ENCODE measurements at places on chromosomes 4 and X.

DNA sequence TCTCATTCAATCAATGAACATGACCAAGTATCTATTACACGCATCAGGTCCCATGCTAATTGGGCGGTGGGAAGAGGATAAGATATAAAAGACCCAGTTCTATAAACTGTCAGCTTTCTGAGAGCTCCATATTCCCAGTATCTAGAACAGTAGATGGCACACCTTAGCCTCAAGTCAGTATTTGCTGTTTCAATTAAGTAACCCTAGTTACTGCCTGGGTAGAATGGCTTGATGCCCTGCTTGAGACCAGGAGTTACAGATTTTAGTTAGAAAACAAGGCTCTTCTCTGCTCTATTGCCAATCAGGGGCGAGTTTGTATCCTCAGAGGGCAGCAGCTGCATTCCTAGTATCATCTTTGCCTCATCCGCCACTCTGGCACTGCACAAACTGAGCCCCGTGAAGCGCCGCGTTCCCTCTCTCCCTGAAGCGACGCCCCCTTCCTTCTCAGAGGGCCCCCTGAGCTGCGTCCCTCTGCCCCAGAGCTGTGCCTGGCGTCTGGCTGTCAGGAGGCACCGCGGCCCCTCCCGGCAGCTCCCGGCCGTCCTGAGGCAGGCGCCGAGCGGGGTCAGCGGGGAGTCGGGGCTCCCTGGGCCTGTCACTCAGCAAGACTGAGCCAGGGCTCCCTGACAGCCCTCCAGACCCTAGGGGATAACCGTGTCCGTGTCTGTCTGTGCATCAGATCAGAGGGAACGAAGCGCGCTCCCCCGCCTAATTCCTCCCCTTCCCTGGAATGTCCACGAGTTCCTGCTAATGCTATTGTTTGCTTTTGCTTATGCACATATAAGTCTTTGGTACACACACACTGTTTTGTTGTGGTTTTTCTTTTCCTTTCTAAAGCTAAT lies 212.4 kb upstream of the TTC29 start:
- DNase-seq: peak; percentile 29

DNA sequence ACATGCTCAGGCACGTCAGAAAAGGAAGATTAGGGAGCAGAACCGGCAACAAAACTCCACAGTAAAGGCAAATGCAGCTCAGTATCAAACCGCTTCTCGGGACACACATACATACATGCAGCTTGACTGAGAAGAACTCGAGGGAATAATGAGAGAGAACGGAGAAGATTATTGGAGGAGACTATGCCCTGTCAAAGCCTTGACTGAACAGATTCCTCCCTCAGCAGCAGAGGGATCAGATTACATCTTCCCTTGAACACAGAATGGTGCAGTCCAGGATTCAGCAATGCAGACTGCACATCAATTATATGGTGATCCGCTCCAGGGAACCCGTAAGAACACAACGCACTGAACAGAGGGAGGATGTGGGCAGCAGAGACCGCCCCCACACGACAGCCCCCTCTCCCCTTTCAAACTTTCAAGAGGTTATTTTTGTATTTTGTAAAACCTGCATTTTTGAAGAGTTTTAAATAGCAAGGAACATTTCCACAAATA lies 183.2 kb downstream of the FBXW7 start:
- peak; percentile 93 for DNase-seq

DNA sequence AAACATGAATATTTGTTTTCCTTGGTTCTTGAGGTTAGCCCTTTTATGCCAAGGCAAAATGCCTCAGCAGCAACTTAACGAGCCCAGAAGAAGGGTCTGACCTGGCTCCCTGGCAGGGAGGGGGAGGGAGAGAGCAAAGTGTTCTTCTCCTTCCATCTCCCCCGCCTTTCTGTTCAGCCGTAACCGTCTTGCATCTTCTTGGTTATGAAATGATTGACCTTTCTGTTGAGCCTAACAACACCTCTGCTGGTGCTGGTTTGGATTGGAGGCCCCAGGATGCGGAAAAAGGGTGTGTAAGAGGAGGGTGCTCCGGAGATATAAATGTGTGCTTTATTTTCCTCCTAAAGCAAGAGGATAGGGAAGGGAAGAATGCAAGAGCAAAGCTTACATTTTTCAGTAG lies 44.7 kb downstream of the PTTG2 start:
- no peak for DNase-seq

- DNase-seq: peak; percentile 6
These were observed 48.2 kb downstream of the STK26 start for GRCh38 chrX:132071254-132071653.

GRCh38 chr4:26893491-26893890 lies 32.9 kb downstream of the STIM2 start:
- no peak for DNase-seq

- no peak for DNase-seq
These were observed 217.9 kb upstream of the GPC4 start for GRCh38 chrX:133633162-133633561.

- peak; percentile 57 for DNase-seq
These were observed 69.0 kb upstream of the TMEM33 start for GRCh38 chr4:41865981-41866798.

DNA sequence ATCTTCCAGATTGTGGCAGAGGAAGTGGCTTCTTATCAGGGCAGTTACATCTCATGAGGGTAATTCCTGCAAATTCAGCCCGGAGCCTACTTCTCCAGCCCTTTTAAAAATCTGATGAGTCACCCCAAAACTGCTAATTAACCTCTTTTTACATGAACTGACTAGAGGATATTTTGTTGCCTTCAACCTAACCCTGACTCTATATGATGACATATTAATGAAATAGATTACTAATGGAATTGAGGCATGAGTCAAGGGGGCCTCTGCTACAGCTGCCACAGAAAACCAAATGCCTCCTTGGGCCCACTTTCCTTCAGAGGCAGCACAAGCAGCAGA lies 72.5 kb downstream of the QRFPR start:
- DNase-seq: no peak

GRCh38 chr4:16952896-16953630 lies 54.6 kb upstream of the LDB2 start:
- no peak for DNase-seq

All from NCI-H82 (cell line).